ENCODE measurements at places on chromosomes 13 and 19.

GRCh38 chr13:28316836-28317235, 178.1 kb downstream of the FLT1 start:
- DNase-seq = no peak

GRCh38 chr13:99553033-99553432, 51.8 kb downstream of the TM9SF2 start:
- DNase-seq = no peak

- peak; percentile 98 for DNase-seq
Measured at GRCh38 chr13:28574617-28575142, 79.8 kb upstream of the FLT1 start.

DNA sequence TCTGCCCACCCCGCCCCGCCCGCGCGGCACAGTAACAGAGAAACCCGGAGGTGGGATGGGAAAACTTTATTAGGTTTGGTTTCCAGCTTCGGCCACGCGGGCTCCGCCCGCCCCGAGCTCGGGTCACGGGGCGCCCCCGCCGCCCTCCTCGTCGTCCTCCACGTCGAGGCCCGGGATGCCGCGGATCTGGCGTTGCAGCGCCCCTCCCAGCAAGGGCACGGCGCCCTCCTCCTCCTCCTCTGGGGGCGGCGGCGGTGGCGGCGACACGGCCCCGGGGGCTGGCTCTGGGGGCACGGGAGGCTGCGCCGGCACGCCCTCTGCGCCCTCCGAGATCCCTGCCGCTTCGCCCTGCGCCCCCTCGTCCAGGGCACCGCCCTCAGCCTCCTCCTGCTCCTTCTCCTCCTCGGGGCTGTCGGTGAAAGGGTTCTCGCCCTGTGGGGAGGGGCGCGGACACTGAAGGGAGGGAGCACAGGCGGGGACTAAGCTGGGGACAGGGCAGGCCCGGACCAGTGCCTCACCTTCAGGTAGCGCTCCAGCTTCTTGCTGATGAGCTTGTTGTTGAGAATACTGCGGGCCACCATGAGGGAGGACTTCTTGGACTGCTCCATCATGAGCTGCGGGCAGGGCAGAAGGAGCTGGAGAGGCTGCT, 536 bp upstream of the AKAP8 start:
- DNase-seq = peak; percentile 13

DNA sequence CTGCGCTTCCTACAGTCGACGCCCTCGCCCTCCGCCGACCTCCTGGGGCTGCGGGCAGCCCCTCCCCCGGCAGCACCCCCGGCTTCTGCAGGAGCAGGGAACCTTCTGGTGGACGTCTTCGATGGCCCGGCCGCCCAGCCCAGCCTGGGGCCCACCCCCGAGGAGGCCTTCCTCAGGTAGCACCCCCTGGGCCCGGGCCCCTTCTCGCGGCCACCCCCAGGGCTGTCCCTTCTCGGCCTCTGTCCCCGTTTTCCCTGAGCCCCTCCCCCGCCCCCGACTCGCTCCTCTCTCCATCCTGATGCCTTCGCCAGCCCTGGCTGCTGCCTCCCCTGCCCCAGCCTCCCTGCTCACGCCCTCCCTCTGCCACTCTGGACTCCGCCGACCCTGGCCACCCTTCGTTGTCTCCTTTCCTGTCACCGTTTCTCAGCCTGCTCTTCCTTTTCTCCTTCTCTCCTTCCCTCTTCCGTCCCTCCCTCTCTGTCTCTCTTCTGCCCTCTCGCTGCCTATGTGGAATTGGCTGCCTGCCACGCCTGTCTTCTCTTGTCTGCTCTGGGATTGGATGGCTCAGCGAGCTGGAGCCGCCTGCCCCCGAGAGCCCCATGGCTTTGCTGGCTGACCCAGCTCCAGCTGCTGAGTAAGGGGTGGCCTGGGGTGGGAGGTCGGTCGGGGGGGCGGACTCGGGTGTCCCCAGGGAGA, 11.0 kb downstream of the FUZ start:
- peak; percentile 59 for DNase-seq
